SJSA1 (cell line): ENCODE measurements at places on chromosomes 3 and 15.

- no peak overlapping the region for H3K4me3 ChIP-seq
- peaks cover 12% of the 10 kb centered on the region for H3K4me1 ChIP-seq
- H3K27ac ChIP-seq = no peak overlapping the region
- H3K27me3 ChIP-seq = no peaks in the 10 kb centered on the region
Observed at GRCh38 chr3:42680806-42681205, 4.5 kb upstream of the KLHL40 start.

DNA sequence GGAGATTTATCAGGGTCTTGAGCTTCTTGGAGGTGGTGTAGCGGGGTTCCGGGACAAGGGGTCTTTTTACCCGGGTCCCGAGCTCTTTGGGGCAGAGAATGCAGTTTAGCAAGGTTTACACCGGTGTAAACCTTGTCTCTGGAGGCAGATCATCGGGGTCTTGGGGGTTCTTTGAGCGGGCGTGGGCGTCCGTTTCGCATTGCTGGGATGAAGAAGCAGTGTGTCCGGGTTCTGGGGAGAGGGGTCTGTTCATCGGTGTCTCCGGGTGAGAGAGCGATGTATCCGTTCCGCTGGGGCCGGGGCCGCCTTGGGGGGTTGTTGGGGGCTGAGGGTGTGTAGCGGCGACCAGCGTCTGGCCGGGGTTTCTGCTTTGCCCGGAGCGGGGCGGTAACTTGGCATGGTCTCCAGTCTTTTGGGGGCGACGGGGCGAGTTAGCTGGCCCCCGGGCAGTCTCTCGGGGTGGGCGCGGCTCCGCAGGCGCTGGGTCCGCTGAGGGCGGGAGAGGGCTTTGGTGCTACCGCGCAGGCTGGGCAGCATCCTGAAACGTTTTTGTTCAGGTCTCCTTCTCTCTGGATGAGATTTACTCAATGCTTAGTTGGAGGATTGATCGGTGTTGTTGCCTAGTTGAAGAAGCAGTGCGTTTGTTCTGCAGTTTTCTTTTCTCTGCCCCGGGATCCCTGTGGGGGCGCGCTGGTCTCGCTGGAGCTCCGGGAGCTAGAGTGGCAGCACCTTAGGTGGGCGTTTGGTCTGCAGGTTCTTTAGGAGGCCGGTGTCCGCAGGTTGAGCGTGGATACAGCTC lies 843 bp downstream of the GLCE start:
- no peaks in the 10 kb centered on the region for H3K27me3 ChIP-seq
- H3K4me1 ChIP-seq = peaks cover 12% of the 10 kb centered on the region
- H3K4me3 ChIP-seq = peak overlapping the region; percentile 80
- peak; percentile 45 for DNase-seq
- H3K36me3 ChIP-seq = peaks cover 3% of the 10 kb centered on the region; the same call in 1 of the 2 replicates
- H3K27ac ChIP-seq = no peak overlapping the region

DNA sequence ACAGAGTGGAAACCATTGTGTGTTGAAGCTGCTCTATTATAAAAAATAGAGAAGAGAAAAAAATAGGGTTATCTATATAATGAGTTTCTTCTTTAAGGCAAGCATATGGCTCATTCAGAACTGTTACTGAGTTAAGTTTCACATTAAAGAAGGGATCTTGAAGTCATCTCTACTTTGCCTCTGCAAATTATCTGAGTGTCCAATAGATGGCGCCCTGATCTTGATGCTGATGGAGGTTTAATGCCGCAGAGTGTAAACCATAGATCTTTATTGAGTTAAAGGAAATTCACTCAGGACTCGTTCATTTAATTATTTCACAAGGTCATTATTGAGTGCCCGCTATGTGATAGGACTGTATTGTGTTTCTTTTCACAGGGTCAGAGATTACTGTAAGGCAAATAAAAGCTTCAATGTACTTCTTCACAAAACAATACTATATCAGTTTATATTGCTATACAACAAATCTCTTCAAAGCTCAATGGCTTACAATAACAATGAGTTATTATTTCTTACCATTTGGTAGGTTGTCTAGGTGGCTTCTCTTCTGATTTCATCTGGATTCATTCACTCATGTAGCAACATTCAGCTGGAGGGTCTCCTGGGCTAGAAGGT lies 171.4 kb downstream of the NSUN3 start:
- H3K4me1 ChIP-seq = no peaks in the 10 kb centered on the region
- H3K4me3 ChIP-seq = no peak overlapping the region
- DNase-seq = no peak

DNA sequence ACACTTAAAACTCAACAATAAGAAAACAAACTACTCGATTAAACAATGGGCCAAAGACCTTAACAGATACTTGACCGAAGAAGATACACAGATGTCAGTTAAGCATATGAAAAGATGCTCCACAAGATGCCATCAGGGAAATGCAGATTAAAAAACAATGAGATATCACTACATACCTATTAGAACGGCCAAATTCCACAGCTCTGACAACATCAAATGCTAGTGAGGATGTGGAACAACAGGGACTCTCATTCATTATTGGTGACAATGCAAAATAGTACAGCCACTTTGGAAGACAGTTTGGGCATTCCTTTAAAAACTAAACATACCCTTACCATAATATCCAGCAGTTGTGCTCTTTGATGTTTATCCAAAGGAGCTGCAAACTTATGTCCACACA lies 59.1 kb upstream of the UBE3A start:
- no peak overlapping the region for H3K4me3 ChIP-seq
- H3K36me3 ChIP-seq = no peaks in the 10 kb centered on the region
- no peak overlapping the region for H3K27ac ChIP-seq
- no peak for DNase-seq
- H3K4me1 ChIP-seq = no peaks in the 10 kb centered on the region

DNA sequence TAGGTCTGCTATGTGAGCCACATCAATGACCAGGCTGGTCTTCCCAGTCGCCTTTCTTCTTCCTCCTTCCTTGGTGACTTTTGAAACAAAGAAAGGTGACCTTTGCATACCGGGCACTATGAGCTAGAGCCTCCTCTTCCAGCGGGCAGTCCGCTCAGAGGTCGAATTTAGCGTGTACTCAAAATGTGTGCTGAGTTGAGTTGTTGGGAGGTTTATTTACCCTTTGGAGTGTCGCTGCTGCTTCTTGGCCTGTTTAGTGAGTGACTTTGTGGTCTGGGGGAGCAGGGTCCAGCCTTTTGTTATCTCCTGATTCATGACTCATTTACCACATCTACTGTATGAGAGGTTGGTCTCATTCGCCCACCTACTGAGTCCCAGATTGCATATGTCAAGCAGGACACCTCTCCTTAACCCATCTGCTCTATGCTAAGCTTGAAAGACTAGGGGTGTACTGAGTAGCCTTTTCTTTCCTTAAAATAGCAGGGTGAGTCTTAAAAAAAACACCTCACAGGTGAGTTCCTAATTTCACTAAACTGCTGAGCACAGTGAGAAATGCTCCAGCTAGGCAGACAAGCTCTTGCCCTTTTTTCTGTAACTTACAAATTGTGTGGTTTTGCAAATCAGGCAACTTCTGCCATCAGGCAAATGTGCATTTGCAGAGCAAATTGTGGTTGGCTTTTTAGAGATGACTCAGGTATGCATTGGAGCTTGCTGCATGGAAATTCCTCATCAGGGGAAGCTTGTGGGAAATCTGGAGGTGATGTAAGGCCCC lies 3.2 kb upstream of the SIAH2 start:
- H3K36me3 ChIP-seq = peaks cover 6% of the 10 kb centered on the region
- peaks cover 35% of the 10 kb centered on the region for H3K4me1 ChIP-seq
- no peaks in the 10 kb centered on the region for H3K27me3 ChIP-seq
- DNase-seq = peak; percentile 53
- no peak overlapping the region for H3K27ac ChIP-seq

DNA sequence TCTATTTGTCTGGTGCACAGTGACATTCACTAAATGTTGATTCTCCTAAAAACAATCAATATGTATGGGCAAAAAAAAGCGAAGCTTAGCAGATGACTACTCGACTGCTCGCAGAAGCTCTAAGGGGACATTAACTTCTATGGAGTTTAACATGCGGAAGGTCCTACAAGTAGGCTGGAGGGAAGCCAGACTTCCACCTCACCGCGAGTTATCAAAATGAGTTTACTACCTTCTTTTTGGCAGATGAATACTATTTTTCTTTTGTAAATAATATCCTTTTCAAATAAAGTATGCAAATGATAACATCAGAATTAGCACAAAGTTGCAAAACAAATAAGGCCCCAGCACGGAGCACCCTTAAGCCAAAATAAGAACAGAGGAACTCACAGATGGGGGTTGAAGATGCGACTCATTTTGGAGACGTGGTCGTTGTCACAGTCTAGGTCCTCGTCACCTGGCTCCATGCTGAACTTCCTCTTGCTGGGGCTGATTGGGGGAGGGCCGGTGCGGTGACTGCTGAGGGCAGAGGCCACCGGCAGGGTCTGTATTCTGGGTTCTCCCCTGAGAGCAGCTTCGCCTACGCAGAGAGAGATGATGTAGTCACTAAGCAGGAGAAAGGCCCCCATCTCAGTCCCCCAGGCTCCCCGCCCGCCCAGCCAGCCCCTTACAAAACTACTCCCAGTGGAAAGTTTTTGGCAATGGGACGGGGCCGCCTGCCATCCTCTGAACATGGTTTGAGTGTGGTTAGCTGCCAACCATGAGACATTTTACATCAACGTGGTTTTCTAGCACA lies 42.1 kb downstream of the VGLL4 start:
- H3K27ac ChIP-seq = peak overlapping the region; percentile 63
- H3K4me3 ChIP-seq = no peak overlapping the region
- H3K36me3 ChIP-seq = peaks cover 23% of the 10 kb centered on the region
- peaks cover 50% of the 10 kb centered on the region for H3K4me1 ChIP-seq
- no peak for DNase-seq
- H3K27me3 ChIP-seq = no peaks in the 10 kb centered on the region

DNA sequence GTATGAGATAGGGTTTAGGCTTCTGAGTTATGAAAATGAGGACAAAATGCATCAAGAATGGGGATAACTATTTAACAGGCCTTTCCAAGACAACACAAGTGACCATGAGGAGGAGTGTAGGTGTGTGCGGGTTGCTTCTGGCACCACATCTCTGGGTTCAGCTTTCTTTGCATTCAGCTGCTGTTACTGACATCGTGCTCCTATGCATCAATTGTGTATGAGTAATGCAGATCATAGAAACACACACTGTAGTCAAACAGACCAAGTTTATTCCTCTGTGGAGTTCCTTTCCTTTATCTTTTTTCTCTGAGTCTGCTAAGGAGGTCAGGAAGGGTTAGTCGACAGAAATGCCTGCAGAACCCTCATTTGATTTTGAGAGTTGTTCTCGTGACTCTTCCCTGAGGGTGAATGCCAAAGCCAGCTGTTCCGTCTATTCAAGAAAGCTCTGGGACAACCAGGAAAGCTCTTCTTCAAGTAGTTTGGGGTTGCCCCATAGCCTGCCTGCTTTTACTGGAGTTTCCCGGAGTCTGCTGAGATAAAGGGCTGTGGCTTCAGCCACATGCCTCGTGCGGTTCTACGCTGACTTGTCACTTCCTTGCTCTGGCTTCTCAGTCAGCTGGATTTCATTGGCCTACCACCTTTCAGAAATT lies 136.7 kb upstream of the TLE3 start:
- H3K27ac ChIP-seq = no peak overlapping the region
- H3K4me1 ChIP-seq = peaks cover 11% of the 10 kb centered on the region
- peak; percentile 27 for DNase-seq
- no peak overlapping the region for H3K4me3 ChIP-seq
- H3K27me3 ChIP-seq = no peaks in the 10 kb centered on the region
- no peaks in the 10 kb centered on the region for H3K36me3 ChIP-seq

GRCh38 chr3:155232605-155233004 lies 60.9 kb downstream of the STRIT1 start:
- no peak overlapping the region for H3K4me3 ChIP-seq
- no peaks in the 10 kb centered on the region for H3K27me3 ChIP-seq
- H3K4me1 ChIP-seq = peaks cover 9% of the 10 kb centered on the region
- DNase-seq = peak; percentile 47
- H3K36me3 ChIP-seq = no peaks in the 10 kb centered on the region
- H3K27ac ChIP-seq = no peak overlapping the region

- H3K4me1 ChIP-seq = peaks cover 25% of the 10 kb centered on the region
- no peaks in the 10 kb centered on the region for H3K27me3 ChIP-seq
- H3K4me3 ChIP-seq = no peak overlapping the region
- no peak for DNase-seq
Observed at GRCh38 chr15:47514200-47514652, 203.1 kb upstream of the SEMA6D start.

- no peak for DNase-seq
- no peak overlapping the region for H3K27ac ChIP-seq
- H3K4me3 ChIP-seq = no peak overlapping the region
- H3K27me3 ChIP-seq = no peaks in the 10 kb centered on the region
Observed at GRCh38 chr3:157423337-157423736, 13.3 kb upstream of the PTX3 start.

GRCh38 chr3:35677797-35678196 lies 38.5 kb downstream of the ARPP21 start:
- H3K27me3 ChIP-seq = no peaks in the 10 kb centered on the region
- no peak overlapping the region for H3K4me3 ChIP-seq

- no peaks in the 10 kb centered on the region for H3K27me3 ChIP-seq
- H3K36me3 ChIP-seq = peaks cover 12% of the 10 kb centered on the region; the same call in 1 of the 2 replicates
- DNase-seq = no peak
- H3K27ac ChIP-seq = no peak overlapping the region
Observed at GRCh38 chr3:188383748-188384147, 229.8 kb downstream of the LPP start.

DNA sequence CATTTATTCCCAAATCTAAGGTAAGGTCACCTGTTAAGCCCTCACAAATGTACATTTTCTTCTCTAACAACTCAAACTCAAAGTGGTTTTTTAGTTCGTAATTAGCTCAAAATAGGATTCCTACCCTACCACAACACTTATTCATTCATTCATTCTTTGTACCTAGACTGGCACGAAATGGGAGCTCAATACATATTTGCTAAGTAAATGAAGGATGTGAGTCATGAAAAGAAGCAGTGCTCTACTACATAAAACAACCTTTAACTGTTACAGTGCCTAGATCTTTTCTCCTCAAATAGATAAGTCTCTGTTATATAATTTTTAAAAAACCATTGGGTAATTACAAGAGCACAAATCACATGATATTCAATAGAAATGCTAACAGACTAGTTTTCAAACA lies 13.1 kb downstream of the RSL24D1 start:
- H3K4me1 ChIP-seq = no peaks in the 10 kb centered on the region
- H3K27ac ChIP-seq = no peak overlapping the region
- H3K27me3 ChIP-seq = no peaks in the 10 kb centered on the region
- no peak for DNase-seq
- H3K36me3 ChIP-seq = peaks cover 75% of the 10 kb centered on the region

GRCh38 chr3:123590685-123591450 lies 6.0 kb upstream of the HACD2 start:
- H3K36me3 ChIP-seq = peaks cover 18% of the 10 kb centered on the region; the same call in 1 of the 2 replicates
- H3K4me1 ChIP-seq = peaks cover 25% of the 10 kb centered on the region
- no peaks in the 10 kb centered on the region for H3K27me3 ChIP-seq
- DNase-seq = no peak
- no peak overlapping the region for H3K4me3 ChIP-seq
- no peak overlapping the region for H3K27ac ChIP-seq

GRCh38 chr3:13504161-13504831 lies 24.2 kb downstream of the HDAC11 start:
- peaks cover 10% of the 10 kb centered on the region for H3K4me1 ChIP-seq
- no peak overlapping the region for H3K4me3 ChIP-seq
- H3K27me3 ChIP-seq = no peaks in the 10 kb centered on the region
- no peaks in the 10 kb centered on the region for H3K36me3 ChIP-seq
